ENCODE measurements at places on chromosomes 1 and 21.

GRCh38 chr1:48070396-48070750 is 73.2 kb upstream of the TRABD2B start:
- no peak for DNase-seq

GRCh38 chr1:7294636-7295035 is 476.5 kb upstream of the VAMP3 start:
- no peak for DNase-seq

DNA sequence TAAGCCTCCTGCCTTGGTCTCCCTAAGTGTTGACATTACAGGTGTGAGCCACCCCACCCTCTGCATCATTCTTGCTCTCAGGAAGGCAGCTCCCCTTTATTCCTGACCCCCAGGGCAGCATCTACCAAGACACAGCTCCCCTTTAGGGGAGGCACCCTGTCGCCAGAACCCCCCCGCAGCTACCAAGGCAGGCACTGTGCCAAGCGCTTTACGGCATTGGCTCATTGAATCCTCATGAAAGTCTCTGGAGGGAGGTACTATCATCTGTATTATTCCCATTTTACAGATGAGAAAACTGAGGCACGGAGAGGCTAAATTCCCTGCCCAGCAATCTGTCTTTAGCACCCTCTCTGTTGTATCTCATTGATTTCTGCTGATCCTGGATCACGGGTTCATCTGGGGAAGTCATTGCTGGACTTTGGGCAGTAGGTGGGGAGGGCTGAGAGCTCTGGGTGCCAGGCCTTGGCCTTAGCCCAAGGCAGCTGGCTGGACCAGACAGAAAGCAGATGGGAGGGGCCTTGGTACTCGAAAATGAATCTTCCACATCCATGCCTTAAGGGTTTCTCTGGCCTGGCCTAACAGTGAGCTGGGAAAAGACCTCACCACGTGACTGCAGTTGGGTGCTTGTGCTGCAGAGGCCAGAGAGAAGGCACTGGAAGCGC is 5.9 kb downstream of the PLOD1 start:
- DNase-seq, result peak; percentile 80

GRCh38 chr1:44810101-44810761 is 1.9 kb downstream of the BTBD19 start:
- DNase-seq, result no peak

DNA sequence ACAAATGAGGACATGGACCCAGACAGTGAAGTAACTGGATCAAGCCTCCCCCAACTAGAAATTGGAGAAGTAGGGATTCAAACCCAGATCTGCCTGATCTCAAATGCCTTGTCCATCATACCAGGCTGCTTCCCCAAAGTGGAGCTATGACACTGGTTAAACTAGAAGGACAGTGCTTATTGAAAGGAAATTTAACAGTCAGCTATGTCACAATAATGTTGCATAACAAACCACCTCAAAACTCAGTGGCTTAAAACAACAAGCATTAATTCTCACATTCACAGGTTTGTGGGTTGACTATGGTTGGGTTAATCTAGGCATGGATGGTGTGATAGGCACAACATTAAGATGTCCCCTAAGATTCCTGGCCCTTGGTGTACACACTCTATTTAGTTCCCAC is 107.1 kb downstream of the TAS1R2 start:
- no peak for DNase-seq
